ENCODE measurements at places on chromosomes 7 and 10. TPM values are rescaled to one million over a fixed set of nuclear protein-coding genes. Genes with fewer than 3 reads are reported as not detected.

GRCh38 chr10:107806026-107806425 is 641.5 kb upstream of the SORCS1 start:
- no peaks in the 10 kb centered on the region for H3K27me3 ChIP-seq
- H3K27ac ChIP-seq = no peak overlapping the region
- no peaks in the 10 kb centered on the region for H3K36me3 ChIP-seq

- H3K4me1 ChIP-seq = peaks cover 8% of the 10 kb centered on the region
- no peaks in the 10 kb centered on the region for H3K36me3 ChIP-seq
- peak overlapping the region; percentile 93 for H3K27ac ChIP-seq
- no peak overlapping the region for H3K4me3 ChIP-seq
- peaks cover 10% of the 10 kb centered on the region for H3K27me3 ChIP-seq
Observed at GRCh38 chr7:150953061-150953997, 24.8 kb downstream of the KCNH2 start.

DNA sequence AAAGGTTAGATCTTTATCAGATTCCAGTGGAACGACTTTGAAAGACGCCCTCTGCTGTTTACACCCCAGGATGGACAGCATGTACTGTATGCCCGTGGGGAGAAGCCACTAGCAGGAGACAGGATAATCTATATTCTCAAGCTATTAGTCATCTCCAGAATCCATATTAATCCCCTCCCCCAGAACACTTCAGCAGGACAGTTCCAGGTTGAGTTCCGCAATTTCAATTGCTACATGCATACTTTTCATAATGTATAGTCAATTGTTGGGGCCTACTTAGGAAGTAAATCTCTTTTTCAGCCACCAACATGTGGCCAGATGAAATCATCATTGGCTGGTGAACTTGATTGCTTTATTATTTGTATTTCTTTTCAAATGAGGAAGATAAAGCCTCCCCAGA is 313.1 kb upstream of the SMIM30 start:
- H3K27ac ChIP-seq = no peak overlapping the region
- H3K36me3 ChIP-seq = no peaks in the 10 kb centered on the region
- H3K4me3 ChIP-seq = no peak overlapping the region
- DNase-seq = no peak
- no peaks in the 10 kb centered on the region for H3K27me3 ChIP-seq

TPST1 gene
- total RNA-seq = 28.3 TPM

- DNase-seq = peak; percentile 60
- peak overlapping the region; percentile 91 for H3K27ac ChIP-seq
- H3K27me3 ChIP-seq = no peaks in the 10 kb centered on the region
- H3K36me3 ChIP-seq = no peaks in the 10 kb centered on the region
- peaks cover 53% of the 10 kb centered on the region for H3K4me1 ChIP-seq
Observed at GRCh38 chr7:74479066-74479781, 25.5 kb downstream of the GTF2IRD1 start.

- H3K27ac ChIP-seq = no peak overlapping the region
- no peak for DNase-seq
- H3K36me3 ChIP-seq = peaks cover 42% of the 10 kb centered on the region
- no peak overlapping the region for H3K4me3 ChIP-seq
- peaks cover 10% of the 10 kb centered on the region for H3K4me1 ChIP-seq
Observed at GRCh38 chr7:44838751-44839150, 9.1 kb downstream of the H2AZ2 start.

CNOT4 gene
- 22.1 TPM for total RNA-seq

DNA sequence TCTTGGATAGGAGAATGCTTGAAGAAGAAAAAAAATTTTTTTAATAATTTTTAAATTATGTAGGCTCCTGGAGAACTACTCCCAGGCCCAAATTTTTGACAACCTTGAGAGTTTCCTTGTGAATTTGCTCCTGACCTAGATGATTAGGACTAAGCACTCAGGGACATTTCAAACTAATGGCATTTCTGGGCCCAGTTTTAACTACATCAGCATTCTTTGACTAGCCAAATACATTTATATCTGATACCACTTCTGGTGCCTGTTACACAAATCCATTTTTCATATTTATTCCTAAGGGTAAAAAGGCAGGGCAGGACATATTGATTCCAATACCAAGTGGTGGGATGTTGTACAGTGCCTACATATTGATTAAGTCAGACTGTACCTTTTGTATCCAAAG is 60.8 kb upstream of the CC2D2B start:
- DNase-seq = no peak
- H3K36me3 ChIP-seq = no peaks in the 10 kb centered on the region
- H3K27ac ChIP-seq = no peak overlapping the region
- no peaks in the 10 kb centered on the region for H3K27me3 ChIP-seq
- H3K4me3 ChIP-seq = no peak overlapping the region

DNA sequence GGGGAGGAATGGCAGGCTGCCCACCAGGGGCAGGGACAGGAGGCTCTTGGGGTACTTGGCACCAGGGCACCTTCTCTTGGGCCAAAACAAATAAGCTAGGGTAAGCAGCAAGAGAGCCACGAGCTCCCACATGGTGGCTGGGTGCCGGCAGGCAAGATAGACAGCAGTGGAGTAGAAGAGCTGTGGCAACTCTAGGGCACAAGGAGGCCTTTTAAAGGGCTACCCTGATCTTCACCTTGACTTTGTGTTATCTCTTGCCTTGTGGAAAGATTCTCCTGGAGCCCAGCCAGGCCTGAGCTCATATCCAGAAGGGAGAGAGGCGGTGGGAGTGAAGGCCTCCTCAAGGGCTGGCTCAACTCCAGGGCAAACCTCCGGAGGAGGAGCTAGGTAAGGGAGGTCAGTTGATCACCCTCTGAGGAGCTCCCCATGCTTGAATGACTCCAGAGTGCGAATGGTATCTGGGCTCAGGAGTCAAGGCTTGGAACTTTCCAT is at the start of gene CYP17A1:
TSS of gene CYP17A1 (minus strand) at position 184 of the 492 bp plus-strand sequence. CDS start at position 132, 52 bp downstream.
- H3K36me3 ChIP-seq = no peaks in the 10 kb centered on the region
- H3K27me3 ChIP-seq = peaks cover 5% of the 10 kb centered on the region
- no peak within 1 kb of the TSS for H3K27ac ChIP-seq
- DNase-seq = no peak

DNA sequence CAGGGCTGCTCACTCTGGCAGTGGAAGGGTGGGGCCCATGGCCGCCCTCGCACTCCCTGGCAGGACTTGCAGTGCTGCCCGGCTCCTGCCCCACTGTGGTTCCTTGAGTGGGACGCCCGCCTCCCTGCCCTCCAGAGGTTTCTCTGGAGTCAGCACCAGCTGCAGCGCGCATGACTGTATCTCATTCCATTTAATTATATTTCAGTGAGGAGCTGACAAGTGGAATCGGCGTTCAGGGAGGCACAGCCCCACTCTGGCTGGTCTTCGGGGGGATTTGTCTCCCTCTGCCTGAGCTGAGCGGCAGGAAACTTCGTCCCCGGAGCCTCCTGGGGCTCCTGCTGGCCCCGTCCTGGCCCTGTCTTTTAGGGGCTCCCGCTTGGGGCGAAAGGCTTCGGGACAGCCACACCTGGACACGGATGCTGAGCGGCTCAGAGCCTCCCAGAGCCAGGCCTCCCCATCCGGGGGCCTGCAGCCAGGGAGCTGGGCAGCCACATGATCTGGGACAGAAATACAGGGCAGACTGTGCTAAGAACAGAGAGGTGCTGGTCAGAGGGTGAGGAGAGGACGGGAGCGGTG is 75.3 kb upstream of the NKX6-2 start:
- no peak overlapping the region for H3K27ac ChIP-seq
- no peak for DNase-seq
- no peaks in the 10 kb centered on the region for H3K36me3 ChIP-seq

- H3K27me3 ChIP-seq = no peaks in the 10 kb centered on the region
- H3K4me1 ChIP-seq = no peaks in the 10 kb centered on the region
- no peak overlapping the region for H3K27ac ChIP-seq
- H3K4me3 ChIP-seq = no peak overlapping the region
- no peaks in the 10 kb centered on the region for H3K36me3 ChIP-seq
- no peak for DNase-seq
Observed at GRCh38 chr7:142063551-142064442, 47.7 kb upstream of the MGAM2 start.

Measured in transverse colon (tissue), 4 donors.